ENCODE measurements at places on chromosomes 6 and 20.

- no peak for DNase-seq
Measured at GRCh38 chr6:144012534-144012933, 4.5 kb upstream of the PLAGL1 start.

DNA sequence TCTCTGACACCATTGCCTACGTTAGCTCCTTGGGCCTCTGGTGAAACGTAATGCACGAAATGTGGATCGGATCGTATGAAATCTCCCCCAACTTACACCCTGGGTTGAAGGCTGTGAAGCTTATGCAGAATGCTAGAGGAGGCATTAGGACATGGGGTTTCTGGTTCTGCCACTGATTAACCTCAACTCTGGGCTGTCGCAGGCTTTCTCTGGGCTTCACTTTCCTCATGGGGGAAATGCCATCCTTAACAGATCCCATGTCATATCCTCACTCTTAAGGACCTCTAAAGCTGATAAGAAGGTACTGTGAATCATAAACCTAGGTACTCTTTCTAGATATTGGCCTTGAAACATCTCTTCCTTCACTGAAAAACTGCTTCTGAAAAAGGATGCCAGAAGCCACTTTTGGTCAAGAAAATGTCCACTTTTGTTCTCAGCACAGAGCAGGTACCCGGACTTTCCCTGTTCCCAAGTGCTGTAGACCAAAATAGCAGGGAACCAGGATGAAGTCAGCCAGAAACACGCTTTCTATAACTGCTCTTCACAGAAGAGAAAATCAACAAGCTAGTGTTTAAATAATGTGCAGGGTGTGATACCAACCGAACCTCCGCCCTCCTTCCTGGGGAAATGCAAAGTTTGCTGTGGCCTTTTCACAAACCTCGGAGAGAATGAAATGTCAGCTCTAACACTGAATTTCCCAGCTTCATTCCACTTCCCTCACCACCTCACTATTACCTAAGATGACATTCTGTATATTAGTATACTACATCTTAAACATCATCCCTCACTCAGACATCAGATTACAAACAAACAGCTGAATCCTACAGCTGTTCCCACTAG lies 118.9 kb downstream of the BACH2 start:
- no peak for DNase-seq

GRCh38 chr6:14876778-14877613 lies 368.9 kb upstream of the JARID2 start:
- peak; percentile 82 for DNase-seq

DNA sequence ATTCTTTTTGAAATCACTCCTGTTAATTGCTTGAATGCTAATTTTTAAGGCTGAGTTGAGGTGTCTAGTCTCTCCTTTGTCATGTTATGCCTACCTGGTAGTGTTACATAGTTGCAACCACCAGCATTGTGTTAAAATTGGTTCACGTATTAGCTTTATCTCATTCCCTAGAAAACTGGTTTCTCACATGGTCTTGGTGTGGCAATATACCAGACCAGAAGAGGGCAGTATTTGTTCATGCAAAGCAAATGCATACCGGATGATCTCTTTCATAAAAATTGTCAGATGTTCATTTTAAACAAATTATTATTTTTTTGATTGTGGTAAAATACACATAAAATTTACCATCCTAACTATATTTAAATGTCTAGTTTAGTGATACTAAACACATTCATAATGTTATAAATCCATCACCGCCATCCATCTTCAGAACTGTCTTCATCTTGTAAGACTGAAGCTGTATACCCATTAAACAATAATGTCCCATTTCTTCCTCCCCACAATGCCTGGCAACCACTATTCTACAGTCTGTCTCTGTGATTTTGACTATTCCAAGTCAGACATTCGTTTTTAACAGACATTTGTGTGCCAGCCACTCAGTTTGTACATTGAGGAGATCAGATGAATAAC lies 92.8 kb downstream of the ATRN start:
- peak; percentile 43 for DNase-seq

DNA sequence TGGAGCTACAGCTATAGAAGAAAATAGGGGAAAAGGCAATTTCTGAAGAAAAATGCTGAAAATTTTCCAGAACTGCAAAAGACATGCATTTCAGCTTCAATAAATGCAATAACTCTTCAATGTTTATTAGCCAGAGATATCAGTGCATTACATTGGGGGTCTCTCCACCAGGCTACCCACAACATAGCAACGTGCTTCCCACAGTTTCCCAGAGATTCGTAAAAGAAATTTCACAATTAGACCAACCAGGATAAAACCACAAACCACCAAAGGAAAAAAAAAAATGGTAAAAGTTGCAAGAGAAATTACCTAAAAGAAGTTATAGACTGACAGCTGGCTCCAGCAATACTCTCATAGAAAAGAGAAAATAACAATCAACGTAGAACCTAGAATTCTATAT lies 16.0 kb downstream of the LY86 start:
- no peak for DNase-seq
